Gastroesophageal sphincter (tissue), 4 donors: ENCODE measurements at places on chromosomes 16 and 17. TPM values are rescaled to one million over a fixed set of nuclear protein-coding genes. Genes with fewer than 3 reads are reported as not detected.

DNA sequence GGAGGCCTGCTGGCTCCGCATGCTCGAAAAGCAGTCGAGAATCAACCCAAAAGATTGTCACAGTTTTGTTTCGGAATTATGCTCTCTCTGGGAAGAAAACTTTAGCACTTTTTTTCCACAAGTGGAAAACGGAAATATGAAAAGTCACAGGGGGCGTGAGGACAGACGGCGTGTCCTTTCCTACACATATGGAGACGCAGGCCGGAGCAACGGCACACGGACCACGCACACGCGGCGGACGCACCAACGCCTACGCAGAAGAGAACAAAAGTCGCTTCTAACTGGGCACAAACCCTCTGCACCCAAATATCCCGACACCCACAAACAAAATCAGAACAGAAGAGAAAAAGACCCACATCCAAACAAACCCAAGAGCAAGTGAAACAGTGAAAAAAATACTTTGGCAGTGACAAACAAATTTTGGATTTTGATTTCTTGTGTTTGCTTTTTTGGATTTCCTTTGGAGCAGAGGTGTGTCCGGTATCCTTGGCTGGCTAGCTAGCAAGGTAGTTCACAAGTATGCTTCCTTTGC, 9.3 kb upstream of the PABPN1L start:
- ATAC-seq: no peak

DNA sequence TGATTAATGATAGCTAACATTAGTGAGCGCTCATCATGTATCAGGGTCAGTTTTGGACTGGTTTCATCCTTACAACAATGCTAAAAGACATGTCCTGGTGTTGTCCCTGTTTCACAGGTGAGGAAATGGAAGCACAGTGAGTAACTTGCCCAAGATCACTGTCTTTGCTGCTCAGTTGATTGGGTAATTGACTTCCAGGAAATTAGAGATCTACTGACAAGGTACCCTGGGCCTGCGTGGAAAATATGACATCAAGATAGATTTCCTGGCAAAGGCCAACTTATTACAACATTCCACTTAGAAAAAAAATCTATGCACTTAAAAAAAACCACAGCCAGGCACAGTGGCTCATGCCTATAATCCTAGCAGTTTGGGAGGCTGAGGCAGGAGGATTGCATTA, 96.3 kb downstream of the CYLD start:
- no peak for ATAC-seq

- no peak for ATAC-seq
These were observed 45.8 kb upstream of the ZCCHC14 start for GRCh38 chr16:87538594-87538993.

- no peak for ATAC-seq
These were observed 9.3 kb downstream of the PDE6G start for GRCh38 chr17:81646869-81647600.

DNA sequence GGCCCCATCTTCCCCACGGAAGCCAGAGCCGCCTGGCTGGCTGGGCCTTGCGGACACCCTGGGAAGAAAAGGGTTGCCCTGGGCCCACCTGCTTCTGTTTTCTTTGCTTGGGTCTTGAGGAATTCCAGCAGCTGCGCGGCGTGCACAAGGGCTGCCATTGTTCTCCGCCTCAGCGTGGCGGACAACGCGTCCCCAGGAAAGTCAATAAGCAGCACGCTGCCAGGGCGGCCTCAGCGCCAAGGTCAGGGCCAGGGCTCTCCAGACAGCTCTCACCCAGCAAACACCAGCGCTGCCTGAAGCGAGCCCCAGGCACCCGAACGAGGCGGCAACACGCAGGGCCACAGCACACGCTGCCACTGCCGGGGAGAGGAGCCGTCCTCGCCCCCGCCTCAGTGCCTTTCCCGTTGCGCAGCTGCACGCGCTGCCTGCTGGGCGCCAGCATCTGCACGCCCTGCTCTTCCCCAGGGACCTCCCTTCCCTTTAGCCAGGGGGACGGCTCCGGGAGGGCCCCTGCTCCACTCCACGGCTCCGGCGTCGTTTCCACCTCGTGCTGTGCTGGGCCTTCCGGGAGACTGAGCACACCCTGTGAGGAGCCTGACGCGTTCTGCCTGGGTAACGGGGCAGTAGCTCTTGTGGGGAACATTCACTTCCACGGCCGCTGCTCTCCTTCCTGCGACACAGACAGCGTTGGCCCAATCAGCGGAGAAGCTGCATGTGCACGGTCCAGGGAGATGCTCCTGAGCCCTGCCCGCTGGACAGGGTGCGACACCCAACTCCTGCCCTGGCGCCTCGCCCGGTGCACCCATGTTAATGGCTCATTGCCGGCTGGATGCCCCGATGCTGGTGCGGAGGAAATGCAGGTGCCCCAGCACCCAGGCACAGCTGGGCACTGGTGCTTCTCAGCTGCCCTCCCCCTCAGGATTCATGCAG, 57.8 kb downstream of the LMF1 start:
- ATAC-seq: no peak

- no peak for ATAC-seq
These were observed 142.4 kb upstream of the AXIN2 start for GRCh38 chr17:65703891-65704290.

GRCh38 chr16:35208001-35208935, 1748.9 kb downstream of the TP53TG3F start:
- no peak for ATAC-seq

DNA sequence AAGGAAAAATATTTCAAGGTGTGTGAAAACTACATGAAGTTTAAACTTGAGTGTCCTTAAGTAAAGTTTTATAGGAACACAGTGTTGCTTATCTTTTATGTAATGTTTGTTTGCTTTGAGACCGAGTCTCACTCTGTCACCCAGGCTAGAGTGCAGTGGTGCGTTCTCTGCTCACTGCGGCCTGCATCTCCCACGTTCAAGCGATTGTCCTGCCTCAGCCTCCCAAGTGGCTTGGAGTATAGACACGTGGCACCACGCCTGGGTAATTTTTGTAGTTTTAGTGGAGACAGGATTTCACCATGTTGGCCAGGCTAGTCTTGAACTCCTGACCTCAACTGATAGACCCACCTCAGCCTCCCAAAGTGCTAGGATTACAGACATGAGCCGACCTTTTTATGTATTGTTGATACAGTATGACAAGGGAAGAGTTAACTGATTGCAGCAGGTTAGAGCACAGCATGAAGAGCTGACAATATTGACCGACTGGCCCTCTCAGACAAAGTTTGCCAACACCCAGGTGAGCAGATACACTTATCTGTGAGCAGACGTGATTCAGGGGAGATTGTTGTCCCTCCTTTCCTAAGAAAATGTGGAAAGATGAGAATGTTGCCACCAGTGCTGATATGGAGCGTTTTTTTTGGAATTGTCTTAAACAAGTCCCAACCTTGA, 373.7 kb downstream of the WWOX start:
- no peak for ATAC-seq

GRCh38 chr17:19583871-19584270, 50.2 kb downstream of the SLC47A1 start:
- no peak for ATAC-seq

- no peak for ATAC-seq
These were observed 16.2 kb upstream of the KIFC3 start for GRCh38 chr16:57818377-57819064.

GRCh38 chr16:23486480-23486879, 23.8 kb downstream of the GGA2 start:
- ATAC-seq: no peak

DNA sequence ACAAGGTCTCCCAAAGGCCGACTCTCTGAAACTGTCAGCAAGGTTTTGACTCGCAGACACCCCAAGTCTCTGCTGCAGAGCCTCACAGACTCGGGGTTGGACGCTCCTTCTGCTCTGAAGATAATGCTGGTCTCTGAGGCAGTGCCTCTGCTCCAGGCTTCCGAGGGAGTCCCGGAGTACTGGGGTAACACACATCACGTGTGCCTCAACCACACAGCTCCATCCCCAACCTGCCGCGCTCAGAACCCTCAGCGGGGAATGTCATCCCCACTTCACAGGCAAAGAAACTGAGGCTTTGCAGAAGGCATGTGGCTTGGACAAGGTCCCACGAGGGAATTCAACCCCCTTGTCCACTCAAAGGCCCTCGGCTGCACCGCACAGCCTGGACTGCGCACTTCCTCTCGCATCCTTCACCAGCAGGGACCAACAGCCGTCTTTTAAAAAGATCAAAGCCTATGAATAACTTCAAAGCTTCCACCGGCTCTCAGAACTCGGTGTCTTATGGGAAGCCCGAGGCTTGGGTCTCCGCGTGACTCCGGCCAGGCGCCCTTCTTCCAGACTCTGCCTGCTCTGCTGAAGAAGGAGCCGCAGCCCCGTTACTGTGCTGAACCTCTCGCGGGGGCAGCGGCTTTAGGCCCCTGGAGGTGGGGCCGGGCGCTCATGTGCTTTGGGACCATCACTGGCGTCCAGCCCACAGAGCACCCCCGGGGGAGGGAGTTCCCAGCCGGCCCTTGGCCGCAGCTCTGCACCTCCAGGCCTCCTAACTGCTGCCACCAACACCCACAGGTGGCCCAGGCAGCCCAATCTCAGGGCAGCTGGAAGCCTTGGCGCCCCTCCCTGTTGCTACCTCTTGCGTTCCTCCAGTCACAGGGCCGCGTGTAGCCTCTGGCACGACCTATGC, 2.2 kb downstream of the TMEM204 start:
- ATAC-seq: no peak

Gene TSNAXIP1
- 1.5 TPM for total RNA-seq

Gene MYH2
- total RNA-seq: not detected

Gene CCL2
- total RNA-seq: 121 TPM

Gene JUP
- 41.3 TPM for total RNA-seq
